ENCODE measurements at places on chromosomes 5 and 9. TPM values are rescaled to one million over a fixed set of nuclear protein-coding genes. Genes with fewer than 3 reads are reported as not detected.

IFNB1 gene
- polyA plus RNA-seq, result not detected

SHOC1 gene
- not detected for polyA plus RNA-seq

SNCB gene
- polyA plus RNA-seq, result not detected

TAF11L10 gene
- not detected for polyA plus RNA-seq

CDX1 gene
- not detected for polyA plus RNA-seq

TNFSF15 gene
- polyA plus RNA-seq, result not detected

SPAG8 gene
- polyA plus RNA-seq, result 0.79 TPM

SLC22A4 gene
- polyA plus RNA-seq, result 0.15 TPM

RHOBTB3 gene
- 2.4 TPM for polyA plus RNA-seq

CDC20B gene
- not detected for polyA plus RNA-seq

GLDC gene
- 0.58 TPM for polyA plus RNA-seq

PCDHA1 gene
- not detected for polyA plus RNA-seq
